CD4-positive, alpha-beta T cell treated with Interleukin-4 for 1 hour (primary cell): ENCODE measurements at places on chromosomes 3 and 15.

GRCh38 chr3:111739311-111739911, 119.7 kb upstream of the PHLDB2 start:
- no peak for DNase-seq

DNA sequence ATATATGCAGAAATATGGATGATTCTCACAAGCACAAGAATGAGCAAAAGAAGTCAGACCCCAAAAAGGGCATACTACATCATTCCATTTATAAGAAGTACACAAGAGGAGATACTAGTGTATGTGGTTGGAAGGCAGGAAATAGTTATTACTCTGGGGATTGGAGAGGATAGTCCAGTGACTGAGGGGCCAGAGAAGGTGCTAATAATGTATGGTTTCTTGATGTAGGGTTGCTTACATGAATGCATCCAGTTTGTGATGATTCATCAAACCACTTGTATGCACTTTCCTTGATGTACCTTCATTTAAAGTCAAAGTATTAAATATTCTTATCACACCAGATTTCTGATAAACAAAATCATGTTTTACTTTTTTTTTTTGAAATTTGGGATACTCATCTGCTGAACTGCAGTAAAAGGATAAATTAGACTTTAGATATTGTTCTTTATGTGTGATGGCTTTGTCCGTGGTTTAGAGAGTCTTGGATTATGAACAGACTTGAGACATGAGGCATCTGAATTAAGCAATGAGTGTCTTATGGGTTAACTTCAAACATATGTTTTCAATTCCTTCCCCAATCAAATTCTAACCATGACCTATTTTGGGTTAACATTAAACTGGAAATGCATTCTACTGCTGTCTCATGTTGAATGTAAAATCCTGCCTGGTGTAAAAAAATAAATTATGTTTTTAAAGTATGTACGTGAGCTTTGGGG, 171.2 kb downstream of the SEMA6D start:
- DNase-seq: no peak

GRCh38 chr15:69474291-69474690, 21.7 kb downstream of the RPLP1 start:
- no peak for DNase-seq

DNA sequence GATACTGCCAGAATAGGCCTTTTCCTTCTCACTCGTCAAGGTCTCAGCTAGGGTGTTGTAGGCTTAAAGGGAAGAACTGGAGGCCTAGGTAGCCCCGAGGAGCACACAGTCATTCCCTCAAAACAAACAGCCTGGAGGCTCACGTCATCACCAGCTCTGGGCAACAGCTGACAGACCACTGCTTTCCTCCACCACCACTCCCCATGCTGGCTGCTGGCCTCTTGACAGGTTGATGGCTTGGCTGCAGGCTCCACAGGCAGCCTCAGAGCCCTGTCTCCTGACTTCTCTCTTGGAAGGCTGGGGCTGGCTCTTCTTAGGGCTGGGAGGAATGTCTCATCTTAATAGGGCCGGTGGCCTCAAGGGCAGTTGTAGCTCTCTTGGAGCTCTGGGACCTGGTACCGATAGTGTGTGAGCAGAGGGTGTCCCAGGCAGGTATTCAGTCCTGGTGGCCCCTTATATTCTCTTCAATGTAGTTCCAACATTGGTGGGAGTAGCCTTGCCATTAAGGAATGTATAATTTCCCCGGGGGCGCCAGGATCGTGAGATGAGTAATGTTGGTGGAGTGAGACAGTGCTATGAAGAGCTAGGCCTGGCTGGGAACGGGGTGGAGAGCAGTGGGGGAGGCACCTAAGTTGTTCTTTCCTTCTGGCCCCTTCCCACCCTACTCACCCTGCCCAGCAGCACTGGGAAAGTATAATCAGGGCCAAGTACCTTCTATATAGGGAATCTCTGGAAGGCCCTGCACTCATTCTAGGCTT, 6.1 kb upstream of the AP2M1 start:
- DNase-seq: no peak

DNA sequence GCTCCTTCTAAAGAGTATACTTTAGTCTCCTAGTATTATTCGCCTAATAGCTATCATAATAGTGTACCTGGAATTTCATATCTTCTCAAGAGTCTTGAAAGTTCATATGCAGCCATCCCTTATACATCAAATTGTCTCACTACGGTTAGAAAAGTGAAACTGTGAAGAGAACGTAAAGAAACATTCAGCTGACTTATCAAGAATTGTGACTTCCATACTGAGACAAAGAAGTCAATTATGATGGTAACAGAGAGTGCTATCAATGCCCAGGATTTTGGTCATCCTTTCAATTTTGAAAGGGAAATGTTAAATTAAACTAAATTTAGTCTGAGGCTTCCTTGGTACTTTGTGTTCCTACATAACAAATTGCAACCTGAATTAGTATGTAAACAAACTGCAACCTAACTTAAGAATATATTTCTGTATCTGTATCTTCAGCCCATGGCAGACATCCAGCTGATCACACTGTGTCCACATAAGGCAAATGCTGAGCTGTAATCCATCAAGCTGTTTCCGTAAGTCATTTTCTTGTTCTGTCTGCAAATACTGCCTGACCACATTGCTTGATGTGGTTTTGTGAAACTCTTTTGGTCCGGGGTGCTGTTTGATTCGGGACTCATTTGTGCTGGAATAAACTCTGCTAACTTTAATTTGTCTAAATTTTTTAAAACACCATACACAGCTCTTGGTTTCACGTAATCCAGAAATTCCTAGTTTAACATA, 469.6 kb downstream of the SI start:
- no peak for DNase-seq

GRCh38 chr3:168864107-168865021, 768.6 kb upstream of the GOLIM4 start:
- no peak for DNase-seq
